ENCODE measurements at places on chromosomes 2 and 18.

GRCh38 chr2:68251855-68252399 is 405 bp downstream of the PPP3R1 start:
- DNase-seq, result peak; percentile 54

GRCh38 chr18:21489119-21489750 is 111.3 kb downstream of the ESCO1 start:
- DNase-seq, result peak; percentile 43

- peak; percentile 19 for DNase-seq
Observed at GRCh38 chr2:9639740-9640343, 9.0 kb upstream of the YWHAQ start.

- no peak for DNase-seq
Observed at GRCh38 chr2:68548396-68548795, 81.0 kb downstream of the APLF start.

DNA sequence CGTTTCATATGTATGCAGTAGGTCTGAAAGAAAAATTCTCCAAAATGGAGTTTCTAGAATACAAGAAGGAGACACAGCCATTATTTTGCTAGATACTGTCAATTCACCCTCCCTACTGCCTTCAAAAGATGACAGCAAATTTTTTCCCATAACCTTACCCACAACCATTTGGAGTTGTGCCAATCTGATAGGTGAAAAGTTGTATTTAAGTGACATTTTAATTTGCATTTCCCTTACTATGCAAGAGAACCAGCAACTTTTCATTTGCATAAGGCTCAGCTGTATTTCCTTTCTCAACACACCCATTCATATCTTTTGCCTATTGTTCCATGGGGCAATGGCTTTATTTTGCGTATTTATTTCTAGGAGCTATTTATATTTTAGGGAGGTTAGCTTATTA is 31.4 kb upstream of the IL18RAP start:
- no peak for DNase-seq

- peak; percentile 62 for DNase-seq
Observed at GRCh38 chr2:34096562-34097171, 497.6 kb upstream of the FAM98A start.

DNA sequence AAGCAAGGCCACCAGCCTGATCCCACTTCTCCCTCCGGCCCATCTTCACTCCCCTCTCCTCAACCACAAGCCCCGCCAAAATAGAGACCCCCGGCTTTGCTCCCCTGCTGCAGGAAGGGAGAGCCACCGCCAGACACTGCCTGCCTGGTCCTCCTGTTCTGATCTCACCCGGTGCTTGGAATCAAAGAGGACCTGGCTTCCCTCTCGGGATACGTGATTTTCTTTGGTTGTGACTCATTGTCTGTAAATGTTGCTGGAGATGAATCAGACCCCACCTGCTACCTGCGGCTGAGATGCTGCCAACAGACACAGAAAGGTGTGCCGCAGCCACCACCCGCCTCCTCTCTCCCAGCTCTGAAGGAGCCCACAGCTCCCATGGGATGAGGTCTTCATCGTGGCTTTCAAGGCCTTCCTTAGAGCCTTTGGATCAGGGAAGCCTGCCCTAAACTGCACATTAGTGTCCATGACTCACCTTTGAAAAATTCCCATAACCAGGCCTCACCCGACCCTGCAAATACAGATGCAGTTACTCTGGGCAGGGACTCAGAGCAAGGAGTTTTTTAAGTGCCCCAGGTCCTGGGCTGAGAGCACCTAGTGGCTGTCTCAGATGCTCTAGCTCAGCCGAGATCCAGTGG is 79.4 kb upstream of the ZNF532 start:
- DNase-seq, result no peak

GRCh38 chr2:190607014-190607597 is 41.8 kb upstream of the NAB1 start:
- DNase-seq, result no peak

- DNase-seq, result peak; percentile 31
Observed at GRCh38 chr2:105072039-105072438, 34.2 kb downstream of the MRPS9 start.

DNA sequence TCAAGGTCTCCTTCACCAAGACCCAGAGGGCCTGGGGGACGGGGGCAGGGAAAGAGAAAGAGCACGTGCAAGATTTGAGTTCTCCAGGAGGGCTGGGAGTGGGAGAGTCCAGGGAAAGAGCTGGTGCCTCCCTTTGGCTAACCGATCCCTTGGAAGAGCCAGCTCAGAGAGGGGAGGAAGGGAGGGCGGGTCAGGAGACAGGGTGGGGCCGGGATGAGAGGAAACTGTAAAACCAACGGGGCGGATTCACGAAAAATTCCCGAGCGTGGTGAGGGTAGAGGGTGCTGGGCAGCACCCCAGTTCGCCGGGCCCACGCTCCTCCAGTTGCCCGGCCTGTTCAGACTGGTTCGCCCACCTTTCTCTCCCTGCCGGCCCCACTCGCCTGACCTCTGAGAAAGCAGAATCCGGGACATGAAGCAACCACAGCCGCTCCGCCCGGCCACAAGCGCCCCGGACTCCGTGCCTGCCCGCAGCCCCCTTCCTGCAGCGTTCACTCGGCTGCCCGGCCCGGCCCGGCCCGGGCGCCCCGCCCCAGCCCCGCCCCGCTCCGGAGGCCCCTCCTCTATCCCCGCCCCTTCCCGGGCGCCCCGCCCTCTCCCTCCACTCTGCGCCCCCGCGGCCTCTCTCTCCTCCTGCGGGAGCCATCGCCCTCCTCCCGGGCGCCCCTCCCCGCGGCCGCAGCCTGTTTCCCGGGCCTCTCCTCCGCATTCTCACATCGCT is 230.9 kb upstream of the SMAD2 start:
- DNase-seq, result peak; percentile 79

DNA sequence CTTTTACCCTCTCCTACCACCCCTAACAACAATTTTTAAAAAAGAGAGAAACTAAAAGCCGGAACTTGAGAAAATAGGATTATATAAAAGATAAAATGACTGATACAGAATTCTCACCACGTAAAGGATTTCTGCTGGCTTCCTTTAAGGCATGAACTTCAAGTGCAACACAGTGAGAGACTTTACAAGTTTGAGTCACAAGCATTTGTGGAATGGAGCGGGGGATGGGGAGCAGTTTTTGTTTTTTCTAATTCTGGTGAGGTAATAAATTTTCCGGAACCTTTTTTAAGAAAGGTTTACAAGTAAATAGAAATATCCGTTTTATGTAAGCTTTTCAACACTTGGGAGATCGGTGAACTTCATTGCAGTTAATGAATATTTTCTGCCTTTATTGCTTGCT is 1.8 kb upstream of the CDH2 start:
- DNase-seq, result no peak

DNA sequence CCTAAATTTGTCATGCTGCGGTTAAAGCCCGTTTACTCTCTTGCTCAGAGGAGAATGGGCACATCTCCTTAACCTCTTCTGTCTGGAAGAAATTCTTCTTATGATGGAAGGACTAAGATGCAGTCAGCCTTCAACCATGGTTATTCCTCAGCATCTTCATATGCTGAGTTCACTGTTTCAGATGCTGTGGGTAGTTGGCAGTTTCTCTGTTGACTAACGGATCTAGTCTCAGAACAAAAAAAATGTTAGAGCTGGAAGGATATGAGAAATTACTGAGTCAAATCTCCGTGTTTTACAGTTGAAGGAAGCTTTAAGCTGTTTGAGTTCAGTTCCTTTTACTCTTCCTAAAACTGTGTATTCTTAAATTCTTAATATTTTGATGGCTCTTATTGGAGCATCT is 43.6 kb upstream of the PGAP1 start:
- no peak for DNase-seq

- no peak for DNase-seq
Observed at GRCh38 chr2:160354677-160355076, 138.9 kb downstream of the RBMS1 start.

DNA sequence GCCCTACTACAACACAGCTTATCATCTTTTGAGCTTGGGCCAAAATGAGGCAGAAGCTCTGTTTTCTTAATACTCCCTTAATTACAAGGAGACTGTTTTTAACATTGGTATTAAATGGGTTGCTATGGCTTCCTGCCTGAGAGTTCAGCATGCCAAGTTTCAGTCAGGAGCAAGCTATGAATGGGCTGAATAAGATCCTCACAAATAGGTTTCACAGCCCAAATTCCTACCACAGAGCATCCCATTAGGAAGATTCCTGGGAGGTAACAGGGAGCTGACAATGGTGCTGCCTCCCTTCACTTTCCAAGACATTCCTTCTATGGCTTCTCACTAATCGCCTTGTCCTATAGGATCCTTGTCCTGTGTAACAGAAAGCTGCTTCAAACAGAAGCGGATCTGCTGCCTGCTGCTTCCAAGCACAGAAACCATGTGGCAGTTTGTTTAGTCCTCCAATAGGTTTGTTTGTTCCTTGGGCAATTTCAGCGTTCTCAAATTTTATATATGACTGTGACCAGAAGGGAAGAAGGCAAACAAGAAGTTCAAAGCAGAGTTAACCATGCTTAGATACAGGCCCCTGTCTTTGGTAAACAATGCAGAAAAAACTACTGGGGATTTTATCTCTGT is 70.9 kb downstream of the NCKAP5 start:
- DNase-seq, result no peak

GRCh38 chr18:59547581-59548182 is 149.5 kb downstream of the CCBE1 start:
- no peak for DNase-seq

GRCh38 chr18:26802330-26803200 is 62.9 kb downstream of the AQP4 start:
- DNase-seq, result no peak
